Lower lobe of right lung (tissue), 2 donors: ENCODE measurements at places on chromosomes 16 and 17. TPM values are rescaled to one million over a fixed set of nuclear protein-coding genes. Genes with fewer than 3 reads are reported as not detected.

DNA sequence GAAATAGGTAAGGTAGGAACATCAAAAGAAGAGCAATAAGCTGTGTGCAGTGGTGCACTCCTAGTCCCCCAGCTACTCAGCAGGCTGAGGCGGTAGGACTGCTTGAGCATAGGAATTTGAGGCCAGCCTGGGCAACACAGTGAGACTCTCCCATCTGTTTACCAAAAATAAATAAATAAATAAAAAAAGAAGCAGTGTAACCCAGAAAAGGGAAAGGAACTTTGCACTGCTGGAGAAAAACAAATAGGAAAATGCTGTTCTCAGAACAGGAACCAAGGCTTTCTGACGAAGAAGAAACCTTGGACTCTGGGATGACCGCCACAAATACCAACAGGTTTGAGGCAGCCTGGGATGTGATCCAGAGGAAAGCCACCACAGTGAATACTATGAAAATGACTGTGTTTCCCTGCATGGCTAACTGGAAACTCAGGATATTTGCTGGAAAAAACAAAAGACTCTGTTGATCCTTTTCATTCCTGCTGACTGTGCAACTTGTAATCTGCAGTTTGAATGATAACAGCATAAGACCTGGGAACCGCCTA is 41.2 kb downstream of the TTC19 start:
- H3K36me3 ChIP-seq, result peaks cover 98% of the 10 kb centered on the region
- H3K27ac ChIP-seq, result no peak overlapping the region
- H3K4me3 ChIP-seq, result no peak overlapping the region

DNA sequence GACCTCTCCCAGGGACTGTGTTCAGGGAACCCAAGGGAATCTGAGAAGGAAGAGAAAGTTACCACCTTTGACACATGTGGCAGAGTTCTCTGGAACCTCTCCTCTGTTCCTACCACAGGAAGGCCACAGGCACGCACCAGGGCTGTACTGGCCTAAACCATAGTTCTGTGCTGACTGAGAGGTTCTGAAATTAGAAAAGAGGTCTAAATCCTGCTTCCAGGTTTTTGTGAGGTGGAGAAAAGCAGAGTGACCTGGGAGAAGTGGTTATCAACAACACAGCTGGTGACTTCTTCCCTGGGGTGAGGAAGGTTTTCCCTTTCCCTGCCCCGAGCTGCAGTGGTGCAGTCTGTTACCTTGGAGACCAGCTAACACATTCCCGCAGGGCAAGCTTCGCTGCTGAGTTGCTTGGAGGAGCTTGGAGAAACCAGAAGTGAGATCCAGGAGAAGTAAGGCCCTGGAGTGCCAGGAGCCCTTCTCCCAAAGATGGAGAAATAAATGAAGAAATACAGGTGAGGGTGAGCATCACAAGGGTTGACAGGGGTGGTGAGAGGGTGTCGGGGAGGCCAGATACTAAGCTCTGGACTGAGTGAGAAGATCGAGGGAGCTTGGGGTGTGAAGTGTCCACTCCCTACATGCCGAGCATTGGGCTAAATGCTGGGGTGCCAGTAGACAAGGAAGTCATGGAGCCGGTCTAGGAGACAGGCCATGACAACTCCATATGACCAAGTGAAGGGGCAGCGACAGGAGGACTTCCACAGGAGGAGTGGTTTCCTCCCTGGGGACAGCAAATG is at the start of gene VWA3A:
Gene VWA3A (plus strand): TSS at position 399 of the 791 bp plus-strand sequence. CDS start 97 bp downstream, at position 496.
- no peak for DNase-seq
- H3K27ac ChIP-seq, result no peak within 1 kb of the TSS
- H3K27me3 ChIP-seq, result peaks cover 5% of the 10 kb centered on the region
- no peaks in the 10 kb centered on the region for H3K4me1 ChIP-seq
- H3K36me3 ChIP-seq, result peaks cover 1% of the 10 kb centered on the region
- no peak within 1 kb of the TSS for H3K4me3 ChIP-seq

- DNase-seq, result no peak
- H3K4me3 ChIP-seq, result no peak overlapping the region
- no peaks in the 10 kb centered on the region for H3K27me3 ChIP-seq
- H3K36me3 ChIP-seq, result peaks cover 9% of the 10 kb centered on the region
- no peaks in the 10 kb centered on the region for H3K4me1 ChIP-seq
Observed at GRCh38 chr16:24214992-24215391, 41.1 kb upstream of the CACNG3 start.

- no peak overlapping the region for H3K4me3 ChIP-seq
- DNase-seq, result no peak
- peak overlapping the region; percentile 74 for H3K27ac ChIP-seq
- H3K4me1 ChIP-seq, result peaks cover 71% of the 10 kb centered on the region
Observed at GRCh38 chr17:1091900-1092299, 87.9 kb downstream of the ABR start.

DNA sequence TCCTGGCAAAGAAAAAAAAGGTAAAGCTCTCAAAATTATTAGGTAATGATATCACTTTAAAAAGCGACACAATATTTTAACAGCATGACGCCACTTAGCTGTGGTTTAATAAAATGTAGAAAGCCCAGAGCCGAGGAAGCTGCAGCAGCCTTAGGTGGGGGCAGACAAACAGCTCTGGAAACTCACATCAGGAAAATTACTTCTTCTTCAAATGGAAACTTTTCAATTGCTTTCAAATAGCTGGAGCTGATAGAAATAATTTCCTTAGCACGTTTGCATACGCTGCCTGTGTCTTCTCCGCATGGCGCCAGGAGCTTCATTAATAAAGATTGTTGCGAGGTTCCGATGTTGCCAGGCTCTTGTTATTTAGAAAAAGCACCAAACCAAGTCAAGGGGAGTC is 835.3 kb upstream of the EEF2KMT start:
- H3K4me3 ChIP-seq, result no peak overlapping the region
- no peaks in the 10 kb centered on the region for H3K27me3 ChIP-seq
- no peaks in the 10 kb centered on the region for H3K4me1 ChIP-seq
- H3K36me3 ChIP-seq, result no peaks in the 10 kb centered on the region
- no peak overlapping the region for H3K27ac ChIP-seq

- no peak overlapping the region for H3K4me3 ChIP-seq
- no peak overlapping the region for H3K27ac ChIP-seq
- H3K27me3 ChIP-seq, result no peaks in the 10 kb centered on the region
- no peak for DNase-seq
Observed at GRCh38 chr17:28330671-28331070, 4.6 kb downstream of the IFT20 start.

DNA sequence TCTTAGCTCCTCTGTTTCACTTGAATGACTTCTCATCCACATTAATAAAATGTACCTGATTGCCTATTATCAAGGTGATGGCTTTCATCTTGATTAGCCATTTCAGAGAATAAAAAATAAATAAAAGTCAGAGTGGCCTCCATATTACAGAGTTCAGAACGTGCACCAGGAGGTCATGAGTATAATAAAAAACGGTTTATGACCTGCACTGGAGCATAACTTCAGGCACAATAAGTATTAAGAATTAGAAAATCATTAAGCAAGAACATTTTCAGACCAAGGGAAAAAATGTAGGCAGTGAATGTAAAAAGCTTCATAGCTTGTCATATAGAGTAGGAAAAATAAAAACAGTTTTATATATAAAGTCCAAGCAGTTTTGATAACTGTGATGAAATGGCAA is 11.4 kb downstream of the METTL9 start:
- no peak overlapping the region for H3K4me3 ChIP-seq
- peaks cover 57% of the 10 kb centered on the region for H3K4me1 ChIP-seq
- H3K27me3 ChIP-seq, result no peaks in the 10 kb centered on the region
- no peak overlapping the region for H3K27ac ChIP-seq

The CLEC18B gene
- total RNA-seq, result 1.2 TPM

The AP2B1 gene
- total RNA-seq, result 145 TPM
